ENCODE measurements at places on chromosomes 7 and 10.
A peak's percentile ranks its signal among the peaks of the same experiment; 100 is the strongest.

DNA sequence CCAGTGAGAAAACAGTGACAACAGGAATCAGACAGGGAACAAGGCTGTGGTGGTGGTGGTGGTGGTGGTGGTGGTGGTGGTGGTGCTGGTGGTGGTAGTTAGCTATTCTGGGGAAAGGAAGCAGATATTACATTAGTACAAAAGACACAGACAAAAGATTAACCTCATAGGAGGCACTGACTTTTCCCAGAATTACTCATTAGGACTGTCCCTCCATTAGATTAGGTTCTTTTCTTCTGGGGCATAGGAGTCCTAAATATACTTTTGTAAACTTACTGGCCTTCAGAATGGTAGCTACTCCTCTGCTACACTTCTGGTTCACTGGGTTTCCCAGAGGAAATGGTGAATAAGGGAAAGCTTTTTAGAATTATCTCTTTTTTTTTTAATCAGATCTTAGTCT lies 156.6 kb upstream of the SEMA3D start:
- DNase-seq: no peak

- no peak for DNase-seq
Observed at GRCh38 chr7:152975076-152975475, 215.5 kb downstream of the ACTR3B start.

DNA sequence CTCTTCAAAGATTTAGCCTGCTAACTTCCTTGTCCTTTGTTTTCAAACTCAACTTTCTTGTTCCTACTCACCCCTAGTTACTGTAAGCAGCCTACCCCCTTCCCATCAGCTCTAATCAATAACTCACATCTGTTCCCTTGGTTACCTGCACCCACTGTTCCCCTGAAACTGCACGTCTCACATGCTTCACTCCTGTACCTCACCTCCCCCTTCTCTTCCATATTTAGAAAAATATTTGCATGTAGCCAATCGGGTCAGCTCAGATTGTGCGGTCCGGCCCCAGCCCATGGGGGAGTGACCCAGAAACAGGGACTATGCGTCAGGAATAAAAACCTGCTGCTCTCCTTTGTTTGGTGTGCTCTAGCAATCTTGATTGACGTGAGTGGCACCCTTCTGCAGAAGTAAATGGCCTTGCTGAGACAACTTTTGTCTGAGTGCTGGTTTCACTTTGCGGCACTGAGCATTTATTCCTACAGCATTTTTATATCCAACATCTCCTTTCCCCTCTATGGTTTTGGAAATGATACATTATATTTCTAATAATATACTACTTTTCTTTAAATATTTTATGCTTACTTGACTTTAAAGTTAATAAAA lies 21.1 kb upstream of the FAM221A start:
- no peak for DNase-seq

GRCh38 chr7:159102681-159103381 lies 41.8 kb downstream of the VIPR2 start:
- DNase-seq: no peak

GRCh38 chr10:84497978-84498377 lies 169.6 kb downstream of the CCSER2 start:
- DNase-seq: no peak

DNA sequence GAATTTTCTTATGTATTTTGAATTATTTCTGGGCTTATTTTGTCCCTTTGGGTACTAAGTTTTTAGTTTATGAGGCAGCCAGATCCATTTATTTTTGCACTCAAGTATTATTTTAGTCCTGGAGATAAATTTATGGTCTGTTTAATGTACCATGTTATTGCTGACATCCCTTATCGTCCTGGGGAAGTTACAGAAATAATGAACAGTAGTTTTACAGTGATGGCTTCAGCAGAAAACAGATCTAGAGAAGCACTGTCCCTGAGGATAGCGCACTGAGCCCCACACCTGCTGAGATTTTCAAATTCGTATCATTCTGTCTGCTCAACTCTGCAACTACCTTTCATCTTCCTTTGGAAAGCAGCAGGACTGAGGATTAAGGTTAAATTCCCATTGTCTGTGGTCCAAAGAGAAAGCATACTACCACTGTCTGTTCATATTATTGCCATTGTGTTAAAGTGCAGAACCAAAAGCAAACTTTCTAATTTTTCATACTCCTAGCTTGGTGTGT lies 168.3 kb downstream of the SNX13 start:
- no peak for DNase-seq

- DNase-seq: no peak
Observed at GRCh38 chr10:107477266-107477665, 312.8 kb upstream of the SORCS1 start.

DNA sequence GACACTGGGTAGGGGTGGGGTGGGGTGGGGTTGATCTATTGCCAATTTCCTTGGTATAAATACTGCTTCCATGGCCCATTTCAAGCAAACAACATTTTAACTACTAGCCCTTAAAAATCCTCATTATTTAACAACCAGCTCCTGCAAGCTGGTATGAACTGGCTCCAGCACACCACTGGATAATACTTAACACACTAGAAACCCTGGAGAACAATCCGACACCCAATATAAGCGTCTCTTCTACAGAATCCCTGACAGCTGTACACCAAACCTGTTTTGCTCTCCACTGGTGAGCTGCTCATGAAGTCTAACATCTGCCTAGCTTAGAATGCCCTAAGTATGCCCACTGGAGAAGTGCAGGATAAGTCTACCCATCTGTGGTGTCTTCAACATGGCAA lies 116.8 kb downstream of the HIPK2 start:
- no peak for DNase-seq

DNA sequence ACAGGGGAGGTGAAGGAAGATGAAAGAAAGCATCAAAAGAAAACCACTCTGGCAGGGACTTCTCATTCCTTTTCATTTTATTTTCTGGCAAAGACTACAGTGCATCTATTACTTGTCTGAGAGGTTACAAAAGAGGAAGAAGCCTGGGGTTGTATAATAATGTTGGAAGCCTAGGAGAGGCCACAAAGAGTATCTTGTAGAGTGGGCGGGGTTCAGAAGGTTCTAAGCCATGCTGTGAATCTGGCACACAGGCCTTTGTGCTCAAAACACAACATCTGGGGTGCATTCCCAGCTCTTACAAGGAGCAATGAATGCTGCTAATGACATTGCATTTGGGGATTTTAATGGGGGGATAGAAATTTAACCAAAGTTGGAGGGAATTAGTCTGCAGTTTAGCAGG lies 49.4 kb downstream of the MRPL32 start:
- no peak for DNase-seq

DNA sequence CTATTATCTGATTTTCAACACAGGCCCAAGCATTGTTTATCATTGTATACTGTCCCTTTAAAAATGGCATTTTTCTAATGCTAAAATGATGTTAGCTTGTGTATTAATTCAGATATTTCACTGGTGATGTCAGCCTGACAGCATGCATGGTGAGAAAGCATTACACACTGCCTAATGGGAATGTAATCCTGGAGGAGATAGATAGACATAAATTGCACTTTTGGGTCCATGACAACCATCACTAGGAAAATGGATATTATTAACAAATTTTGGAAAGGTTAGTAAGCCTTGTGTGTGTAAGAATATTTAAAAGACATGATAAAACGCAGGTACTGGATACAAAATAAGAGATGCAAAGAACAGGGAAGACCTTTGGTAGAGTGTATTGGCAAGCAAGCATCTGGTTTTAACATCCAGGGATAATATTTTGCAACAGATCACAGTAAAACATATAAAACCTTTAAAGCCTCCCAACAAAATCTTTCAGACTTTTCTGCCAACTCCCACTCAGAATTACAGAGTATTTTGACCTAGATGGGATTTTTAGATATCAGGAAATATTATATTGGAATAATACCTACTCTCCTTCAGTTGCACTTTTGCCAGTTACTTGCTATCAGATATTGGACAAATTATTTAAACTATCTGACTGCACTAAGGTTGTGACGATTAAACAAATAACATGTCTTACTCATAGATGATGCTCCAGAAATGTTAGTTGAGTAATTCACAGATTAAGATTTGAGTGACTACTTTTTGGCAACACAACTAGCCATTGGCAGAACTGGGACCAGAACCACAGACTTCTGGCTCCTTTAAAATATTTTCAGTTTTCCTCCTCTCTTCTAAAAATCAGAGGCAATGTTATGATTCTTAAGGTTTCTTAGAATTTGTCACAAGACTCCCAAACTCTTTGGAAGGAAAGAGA lies 291.6 kb upstream of the SEMA3C start:
- peak; percentile 30 for DNase-seq

- peak; percentile 85 for DNase-seq
Observed at GRCh38 chr10:89633484-89633883, 11.6 kb downstream of the PANK1 start.

- no peak for DNase-seq
Observed at GRCh38 chr7:107164092-107164491, 4.7 kb upstream of the HBP1 start.

DNA sequence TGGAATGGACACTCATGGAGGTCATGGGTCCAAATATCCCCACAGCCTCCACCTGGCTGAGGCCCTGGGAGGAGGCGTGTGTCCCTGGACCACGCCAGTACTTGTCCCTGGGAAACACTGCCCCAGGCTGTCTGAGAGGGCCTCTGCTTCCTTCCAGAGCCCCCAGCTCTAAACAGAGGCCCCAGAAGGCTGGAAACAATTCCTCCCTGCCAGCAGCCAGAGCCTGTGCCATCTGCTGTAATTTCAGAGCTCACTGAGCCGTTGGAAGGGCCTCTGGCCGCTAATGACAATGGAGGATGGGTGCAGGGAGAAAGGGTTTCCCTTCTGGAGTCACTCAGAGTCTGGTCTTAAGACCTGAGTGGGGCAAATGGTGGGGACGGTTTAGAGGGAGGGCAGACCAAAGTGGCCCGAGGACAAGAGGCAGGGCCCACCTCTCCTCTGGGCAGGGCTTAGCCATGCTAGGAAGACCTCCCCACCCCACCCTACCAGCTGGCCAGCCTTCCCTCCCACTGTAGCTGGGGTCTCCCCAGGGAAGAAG lies 7.1 kb downstream of the CHAT start:
- no peak for DNase-seq

DNA sequence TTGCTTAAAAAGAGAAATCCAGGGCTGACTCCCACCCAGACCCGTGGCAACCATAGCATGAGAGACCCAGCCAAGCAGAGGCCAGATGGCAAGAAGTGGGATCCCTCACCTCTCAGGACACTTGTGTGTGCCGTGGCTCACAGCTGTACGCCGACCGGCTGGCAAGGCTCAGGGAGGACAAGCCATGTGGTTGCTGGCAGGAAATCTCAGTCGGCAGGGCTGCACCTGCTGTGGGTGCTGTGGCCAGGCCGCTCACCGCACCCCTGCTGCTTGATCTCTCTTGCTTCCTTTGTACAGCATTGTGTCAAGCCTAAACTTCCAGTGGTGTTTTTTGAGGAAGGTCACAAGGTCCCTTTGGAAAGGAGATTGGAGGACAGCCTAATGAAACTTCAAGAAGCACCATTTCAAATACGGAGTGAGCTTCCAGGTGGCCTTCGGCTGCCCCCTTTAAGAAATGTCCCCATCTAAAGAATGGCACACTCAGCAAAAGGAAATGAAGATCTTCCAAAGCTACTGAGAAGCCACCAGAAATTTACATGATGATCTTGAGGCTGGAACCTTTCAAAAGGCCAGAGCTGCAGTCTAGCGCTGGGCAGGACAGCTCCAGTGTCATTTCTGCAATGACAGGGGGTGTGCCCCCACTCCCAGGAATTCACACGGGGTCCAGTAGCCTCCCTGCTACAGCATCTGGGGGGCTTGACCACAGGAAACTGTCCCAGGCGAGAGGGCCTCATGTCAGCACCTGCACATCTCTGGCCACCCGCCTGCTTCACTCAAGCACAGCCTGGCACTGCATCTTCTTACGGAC lies 409.0 kb upstream of the MGMT start:
- DNase-seq: no peak

DNA sequence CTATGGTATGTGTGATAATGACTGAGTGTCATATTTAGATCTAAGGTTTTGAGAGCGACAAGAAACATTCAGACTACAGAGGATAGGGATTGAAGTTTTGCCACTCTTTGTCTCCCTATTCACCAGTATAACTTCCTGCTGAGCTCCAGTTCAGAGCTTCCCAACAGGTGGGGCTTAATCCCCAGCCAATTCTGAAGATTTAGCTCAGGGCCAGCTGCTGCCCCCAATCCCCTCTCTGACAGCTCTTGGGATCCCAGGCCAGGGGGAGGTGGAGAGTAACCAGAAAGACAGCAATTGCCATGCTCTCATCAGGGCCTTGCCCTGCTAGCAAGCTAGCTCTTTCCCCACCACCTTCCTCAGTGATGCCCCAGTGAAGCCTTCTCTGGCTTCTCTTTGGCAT lies 57.8 kb downstream of the TRIL start:
- no peak for DNase-seq

DNA sequence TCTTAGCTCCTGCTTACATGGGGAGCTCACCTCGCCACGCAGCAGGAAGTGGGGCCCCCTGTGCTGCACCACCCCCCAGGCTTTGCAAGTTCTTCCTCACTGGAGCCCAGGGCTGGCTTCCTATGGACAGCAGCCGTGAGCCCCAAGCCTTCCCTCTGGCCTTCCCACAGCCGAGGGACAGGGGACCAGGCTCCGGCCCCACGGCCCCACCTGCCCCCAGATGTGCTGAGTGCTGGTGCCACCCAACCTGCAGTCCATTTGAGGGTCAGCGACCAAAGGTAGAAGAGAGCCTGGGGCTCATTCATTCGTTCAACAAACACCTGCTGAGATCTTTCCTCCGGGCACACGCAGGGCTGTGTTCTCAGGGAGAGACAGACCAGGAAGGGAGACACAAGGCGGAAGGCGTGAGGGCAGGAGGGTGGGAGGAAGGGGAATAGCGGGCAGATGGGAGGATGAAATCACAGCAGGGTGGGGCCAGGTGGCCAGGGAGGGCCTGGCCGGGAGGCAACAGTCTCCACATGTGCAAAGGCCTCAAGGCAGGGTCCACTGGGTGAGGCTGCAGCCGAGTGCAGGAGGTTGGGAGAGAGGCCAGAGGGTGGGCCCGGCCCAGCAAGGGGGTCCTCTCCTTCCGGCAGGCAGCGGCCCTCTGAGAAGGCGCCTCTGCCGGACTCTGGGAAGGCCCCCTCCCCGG lies 100.1 kb downstream of the FOXL3 start:
- DNase-seq: no peak

GRCh38 chr7:103637094-103637493 lies 191.1 kb upstream of the SLC26A5 start:
- peak; percentile 35 for DNase-seq

DNA sequence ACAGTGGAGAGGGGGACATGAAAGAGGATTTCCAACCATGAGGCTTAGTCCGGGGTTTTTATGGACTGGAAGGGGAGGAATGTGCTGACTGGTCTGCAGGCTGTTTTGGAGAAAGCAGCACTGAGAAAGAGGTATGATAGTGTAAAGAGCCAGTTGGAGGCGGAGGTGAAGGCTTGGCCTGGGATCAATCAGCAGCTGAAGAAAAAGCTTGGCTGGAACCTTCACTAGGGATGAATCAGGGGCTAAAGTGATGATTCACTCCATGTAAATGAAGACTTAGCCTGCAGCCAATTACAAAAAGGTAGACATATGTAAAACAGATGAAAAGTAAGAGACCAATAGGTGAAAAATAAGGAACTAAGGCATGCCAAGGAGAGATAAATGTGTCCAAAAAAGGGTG lies 1382.6 kb downstream of the GATA3 start:
- DNase-seq: no peak

DNA sequence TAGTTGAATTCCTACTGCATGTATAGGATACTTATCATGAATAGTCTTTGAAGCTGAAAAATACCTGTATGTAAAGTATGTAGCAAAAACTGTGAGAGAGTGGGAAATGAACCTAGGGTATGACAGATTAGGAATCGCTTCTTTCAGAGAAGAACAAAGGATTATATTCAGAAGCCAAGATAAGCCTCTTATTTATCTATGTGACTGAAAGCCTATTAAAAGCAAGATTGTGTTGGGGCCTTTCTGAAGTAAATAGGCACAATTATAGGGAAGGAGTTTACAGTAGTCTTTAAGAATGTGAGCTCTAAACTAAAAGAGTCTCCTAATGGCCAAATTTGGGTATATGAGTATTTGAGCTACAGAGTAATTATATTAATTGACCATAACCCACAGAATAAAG lies 102.1 kb downstream of the MTERF1 start:
- no peak for DNase-seq

All from fibroblast of villous mesenchyme (primary cell).